ENCODE measurements at places on chromosomes 3 and 15.

- DNase-seq, result no peak
These were observed 114.6 kb downstream of the CYP19A1 start for GRCh38 chr15:51223771-51224229.

DNA sequence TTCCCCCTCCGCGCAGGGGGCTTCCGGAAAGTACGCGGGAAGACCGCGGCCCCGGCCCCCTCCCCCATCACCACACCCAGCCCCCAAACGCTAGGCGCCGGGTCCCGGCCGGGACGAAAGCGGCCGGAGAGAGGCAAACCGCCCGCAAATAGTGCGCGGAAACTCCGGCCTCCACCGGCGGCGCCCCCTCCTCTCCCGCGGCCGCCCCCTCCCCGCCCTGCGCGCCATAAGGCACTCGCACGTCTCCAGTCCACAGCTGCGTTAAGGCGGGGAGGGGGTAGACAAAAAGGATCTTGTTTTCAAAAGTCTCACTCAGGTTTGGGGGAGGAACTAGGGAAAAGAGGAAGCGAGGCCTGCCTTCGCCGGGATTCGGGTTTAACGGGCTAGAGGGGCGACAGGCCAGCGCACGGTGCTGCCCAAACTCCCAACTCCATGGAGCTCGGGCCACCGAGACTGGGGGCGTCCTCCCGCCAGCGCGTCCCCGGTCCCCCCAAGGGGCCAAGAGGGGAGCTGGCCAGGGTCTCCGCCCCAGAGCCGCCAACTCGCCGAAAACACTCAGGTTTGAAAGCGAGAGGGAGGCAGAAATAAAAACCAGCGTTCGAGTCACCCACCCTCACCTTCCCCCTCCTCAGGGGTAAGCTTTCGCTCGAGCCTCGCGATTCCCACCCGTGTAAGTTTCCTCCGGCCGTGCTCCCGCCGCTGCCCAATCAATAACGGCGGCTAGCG lies 1.8 kb downstream of the ANP32A start:
- DNase-seq, result peak; percentile 46

DNA sequence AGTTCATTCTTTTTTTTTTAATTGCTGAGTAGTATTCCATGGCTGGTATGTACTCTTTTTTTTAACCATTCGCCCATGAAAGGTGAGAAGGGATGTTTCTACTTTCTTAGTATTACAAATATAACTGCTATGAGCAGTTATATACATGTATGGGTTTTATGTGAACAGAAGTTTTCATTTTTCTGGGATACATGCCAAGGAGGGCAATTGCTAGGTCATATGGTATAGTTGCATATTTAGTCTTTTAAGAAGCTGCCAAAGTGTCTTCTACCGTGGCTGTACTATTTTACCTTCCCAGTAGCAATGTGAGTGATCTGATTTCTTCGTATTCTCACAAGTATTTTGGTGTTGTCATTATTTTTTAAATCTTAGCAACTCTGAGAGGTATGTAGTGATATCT lies 11.2 kb upstream of the KLHL40 start:
- DNase-seq, result no peak

DNA sequence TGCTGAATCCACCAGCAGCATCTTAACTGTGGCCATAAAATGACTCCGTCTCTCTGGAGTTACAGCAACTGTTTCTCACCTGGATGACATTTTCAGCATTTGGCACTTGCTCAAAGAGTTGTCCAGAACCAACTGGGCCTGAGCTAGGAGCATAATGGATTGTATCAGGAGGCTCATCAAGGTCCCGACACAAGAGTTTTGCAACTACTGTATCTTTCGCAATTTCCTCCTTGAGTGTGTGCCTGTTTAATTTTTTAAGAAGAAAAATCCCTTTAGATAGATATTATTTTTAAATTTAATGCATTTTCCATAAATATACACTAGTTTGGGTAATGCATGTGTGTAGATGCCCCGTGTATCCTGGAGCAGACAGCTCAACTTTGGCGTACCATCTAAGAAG lies 44.3 kb upstream of the C3orf49 start:
- DNase-seq, result no peak

DNA sequence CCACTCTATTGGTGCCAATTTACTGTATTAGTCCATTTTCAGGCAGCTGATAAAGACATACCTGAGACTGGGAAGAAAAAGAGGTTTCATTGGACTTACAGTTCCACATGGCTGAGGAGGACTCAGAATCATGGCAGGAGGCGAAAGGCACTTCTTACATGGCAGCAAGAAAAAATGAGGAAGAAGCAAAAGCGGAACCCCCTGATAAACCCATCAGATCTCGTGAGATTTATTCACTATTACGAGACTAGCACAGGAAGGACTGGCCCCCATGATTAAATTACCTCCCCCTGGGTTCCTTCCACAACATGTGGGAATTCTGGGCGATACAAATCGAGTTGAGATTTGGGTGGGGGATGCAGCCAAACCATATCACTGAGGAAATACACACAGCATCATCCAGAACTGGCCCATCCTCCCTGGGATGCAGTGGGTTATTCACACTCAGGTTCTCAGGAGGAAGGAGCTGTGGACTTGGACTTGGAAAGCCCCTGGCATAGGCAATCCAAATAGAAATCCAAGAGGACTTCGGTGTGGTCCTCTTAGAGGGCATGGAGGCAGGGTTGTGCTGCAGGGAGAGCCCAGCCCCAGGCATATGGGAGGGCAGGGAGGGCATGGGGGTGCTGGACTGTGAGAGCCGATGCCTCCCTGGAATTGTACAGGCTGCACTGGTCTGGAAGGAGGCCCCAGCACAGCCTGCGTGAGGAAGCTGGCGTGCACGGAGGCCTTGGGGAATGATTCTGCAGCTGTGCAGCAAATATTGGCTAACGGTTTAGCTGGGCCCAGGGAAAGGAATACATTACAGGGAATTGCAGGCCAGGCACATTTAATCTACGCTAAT lies 62.9 kb downstream of the EFCAB12 start:
- no peak for DNase-seq

DNA sequence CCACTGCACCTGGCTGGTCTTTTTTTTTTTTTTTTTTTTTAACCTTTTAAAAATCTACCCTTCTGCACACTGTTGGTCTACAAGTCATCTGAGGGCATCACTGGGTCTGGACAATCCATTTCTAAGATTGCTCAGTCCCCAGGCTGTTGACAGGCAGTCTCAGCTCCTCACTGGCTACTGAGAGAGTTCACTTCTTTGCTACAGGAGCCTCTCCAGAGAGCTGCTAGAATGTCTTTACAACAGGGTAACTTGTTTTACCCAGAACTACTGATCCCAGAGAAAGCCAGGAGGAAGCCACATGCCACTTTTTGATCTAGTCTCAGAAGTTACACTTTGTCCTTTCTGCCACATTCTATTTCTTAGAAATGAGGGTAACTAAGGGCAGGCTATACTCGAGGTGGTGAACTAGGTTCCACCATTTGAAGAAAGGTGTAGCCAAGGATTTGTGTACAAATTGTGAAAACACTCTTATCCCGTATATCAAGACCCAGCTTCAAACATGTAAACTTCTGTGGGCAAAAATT lies 5.7 kb upstream of the CCNB2 start:
- DNase-seq, result no peak

DNA sequence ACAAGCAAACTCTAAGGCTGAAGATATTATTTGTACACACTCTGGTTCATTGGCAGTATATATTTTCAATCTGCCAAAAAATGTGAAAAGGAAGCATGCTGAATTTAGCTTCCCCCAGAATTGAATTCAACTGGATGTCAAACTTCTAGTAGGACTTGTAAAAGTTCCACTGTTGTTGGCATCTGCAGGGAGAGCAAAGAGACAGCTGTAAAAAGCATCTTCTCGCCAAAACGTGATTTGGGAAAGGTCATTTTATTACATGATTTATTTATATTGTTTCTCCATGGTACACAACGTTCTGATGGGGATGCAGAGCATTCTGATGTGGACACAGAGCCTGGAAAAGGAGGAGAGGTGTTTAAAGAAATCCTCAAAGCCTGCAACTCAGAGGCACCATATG lies 196.7 kb upstream of the ADAMTS9 start:
- DNase-seq, result no peak

- DNase-seq, result no peak
These were observed 153.6 kb downstream of the AKAP13 start for GRCh38 chr15:85534031-85534430.

DNA sequence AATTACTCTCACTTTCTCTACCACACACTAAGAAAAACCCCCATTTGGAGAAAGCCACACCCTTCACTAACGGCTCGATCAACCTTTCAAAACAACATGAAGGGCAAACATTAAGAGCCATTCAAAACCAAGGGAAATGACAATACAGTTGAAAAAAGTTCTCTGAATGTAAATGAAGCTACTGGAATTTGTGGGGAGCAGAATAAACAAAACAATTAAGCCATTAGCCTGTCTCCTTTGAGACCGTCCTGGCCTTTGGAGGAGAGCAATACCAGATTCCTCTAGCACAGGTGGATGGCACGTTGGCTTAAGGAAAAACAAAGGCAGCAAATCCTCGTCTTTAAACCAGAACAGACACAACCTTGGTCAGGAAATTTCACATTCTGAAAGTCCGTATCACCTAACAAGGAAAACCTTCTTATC lies 18.7 kb downstream of the MYO1E start:
- no peak for DNase-seq

Measured in activated naive CD4-positive, alpha-beta T cell treated with anti-CD3 and anti-CD28 coated beads, Interleukin-2, amount 50 U/mL, for 16 hours (primary cell).